GM23248 (cell line): ENCODE measurements at places on chromosomes 6 and 20. TPM values are rescaled to one million over a fixed set of nuclear protein-coding genes. Genes with fewer than 3 reads are reported as not detected.

DNA sequence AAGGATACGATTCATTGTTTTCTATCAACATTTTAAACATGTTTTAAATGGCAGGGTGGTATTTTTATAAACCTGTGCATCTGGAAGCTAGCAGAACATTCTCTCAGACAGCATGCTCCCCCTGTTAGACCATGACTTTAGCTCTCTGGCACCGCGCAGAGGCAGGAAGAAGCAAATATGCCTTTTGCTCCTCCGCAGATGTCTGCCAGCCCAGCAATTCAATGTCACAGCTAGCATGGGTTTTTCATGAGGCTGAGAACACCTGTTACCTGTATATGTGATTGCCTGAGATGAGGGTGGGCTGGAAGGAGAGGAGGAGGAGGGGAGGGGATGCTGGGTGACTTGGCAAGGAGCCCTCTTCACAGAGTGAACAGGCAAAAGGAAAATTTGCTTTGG, 6.7 kb downstream of the MTCH1 start:
- peak; percentile 84 for DNase-seq

- DNase-seq, result no peak
Measured at GRCh38 chr20:64149141-64149540, 15.1 kb upstream of the MYT1 start.

GRCh38 chr6:54248994-54249393, 59.2 kb upstream of the TINAG start:
- no peak for DNase-seq

DNA sequence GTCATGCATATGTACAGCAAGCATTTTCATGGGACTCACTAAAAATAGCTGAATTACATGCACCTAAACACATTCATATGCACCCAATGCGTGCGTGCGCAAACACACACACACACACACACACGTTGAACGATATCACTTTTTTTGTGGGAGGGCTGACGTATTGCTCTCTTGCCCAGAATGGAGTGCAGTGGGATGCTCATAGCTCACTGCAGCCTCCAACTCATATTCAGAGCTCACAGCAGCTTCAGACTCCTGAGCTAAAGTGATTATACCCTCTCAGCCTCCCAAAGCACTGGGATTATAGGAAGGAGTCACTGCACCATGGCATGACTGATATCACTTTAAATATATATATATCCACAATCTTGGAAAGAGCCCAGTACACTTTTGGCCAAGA, 620.4 kb upstream of the MANEA start:
- no peak for DNase-seq

DNA sequence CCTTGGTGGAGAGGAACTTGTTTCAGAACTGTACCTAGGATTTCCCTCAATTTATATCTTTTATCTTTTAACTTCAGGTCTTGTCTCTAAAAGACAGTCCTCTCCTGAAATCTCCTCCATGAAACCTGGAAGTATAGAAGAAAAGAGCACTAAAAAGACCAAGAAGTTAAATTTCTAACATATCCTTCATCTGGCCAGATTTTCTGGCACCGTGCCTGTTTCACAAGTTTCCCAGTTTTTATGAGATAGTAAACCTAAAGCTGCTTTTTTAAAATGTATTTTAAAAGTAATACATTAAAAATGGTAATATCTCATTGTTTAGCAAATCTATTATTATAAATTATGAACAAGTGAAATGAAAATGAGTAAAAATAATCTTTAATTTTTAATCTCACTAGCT, 348.3 kb upstream of the RSPO3 start:
- DNase-seq, result no peak

GRCh38 chr6:119076173-119076572, 2.3 kb downstream of the FAM184A start:
- no peak for DNase-seq

Gene TAAR1
- not detected in 2 replicates for total RNA-seq
